ENCODE measurements at places on chromosomes 11 and 22.
A peak's percentile ranks its signal among the peaks of the same experiment; 100 is the strongest.

GRCh38 chr11:3986301-3986700 is 108.3 kb upstream of the RRM1 start:
- no peak for DNase-seq

DNA sequence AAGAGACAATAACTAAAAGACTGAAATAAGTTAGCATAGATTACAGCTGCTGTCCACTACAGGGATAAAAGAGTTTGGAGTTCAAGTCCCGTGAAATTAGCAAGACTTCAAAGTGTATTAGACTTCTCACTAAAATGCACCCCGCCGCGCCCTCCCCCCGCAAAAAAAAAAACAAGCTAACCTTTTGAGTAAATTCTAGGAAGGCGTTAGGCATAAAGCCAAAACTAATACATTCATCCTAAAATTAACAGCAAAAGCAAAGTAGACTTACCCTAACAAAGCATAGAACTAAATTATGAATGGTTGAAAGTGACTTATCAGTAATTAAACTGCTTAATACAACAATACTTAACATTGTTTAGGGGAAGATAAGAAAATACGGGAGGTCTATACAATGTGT is 581.0 kb upstream of the CHORDC1 start:
- no peak for DNase-seq

GRCh38 chr11:2156416-2157182 is 4.4 kb downstream of the INS start:
- DNase-seq, result peak; percentile 39

- DNase-seq, result no peak
Measured at GRCh38 chr22:49325531-49326395, 501.9 kb downstream of the BRD1 start.

GRCh38 chr11:19352771-19353160 is 112.0 kb upstream of the E2F8 start:
- DNase-seq, result no peak

DNA sequence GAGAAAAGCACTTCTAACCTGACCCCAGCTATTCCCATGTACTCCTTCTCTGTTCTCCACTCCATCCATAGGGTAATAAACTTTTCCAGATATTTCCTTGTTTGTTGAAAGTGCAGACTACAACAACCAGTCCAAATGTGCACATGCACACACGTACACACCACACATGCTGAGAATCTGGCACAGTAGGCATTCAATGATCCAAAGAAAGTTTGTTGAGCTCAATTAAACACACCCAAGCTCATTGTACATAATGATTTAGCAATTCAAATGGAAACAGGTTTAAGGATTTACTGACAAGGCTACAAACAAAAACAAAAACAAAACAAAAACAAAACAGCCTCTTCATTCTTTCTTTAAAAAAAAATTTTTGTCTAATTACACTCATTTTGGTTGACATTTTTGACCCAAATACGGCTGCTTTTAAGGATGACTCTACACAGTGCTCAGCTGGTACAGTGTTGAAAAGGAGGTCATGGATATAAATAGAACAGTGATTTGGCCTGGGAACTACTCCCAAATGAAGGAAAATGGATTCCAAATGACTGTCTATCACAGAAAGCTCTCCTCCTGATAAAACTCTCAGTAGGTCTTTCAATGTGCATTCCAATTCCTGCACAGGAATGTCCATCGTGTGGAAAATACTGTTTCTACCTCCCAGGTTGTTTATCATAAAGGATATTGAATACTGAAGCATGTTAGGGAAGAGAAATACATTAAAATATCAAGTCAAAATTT is 232.2 kb downstream of the GUCY1A2 start:
- no peak for DNase-seq

DNA sequence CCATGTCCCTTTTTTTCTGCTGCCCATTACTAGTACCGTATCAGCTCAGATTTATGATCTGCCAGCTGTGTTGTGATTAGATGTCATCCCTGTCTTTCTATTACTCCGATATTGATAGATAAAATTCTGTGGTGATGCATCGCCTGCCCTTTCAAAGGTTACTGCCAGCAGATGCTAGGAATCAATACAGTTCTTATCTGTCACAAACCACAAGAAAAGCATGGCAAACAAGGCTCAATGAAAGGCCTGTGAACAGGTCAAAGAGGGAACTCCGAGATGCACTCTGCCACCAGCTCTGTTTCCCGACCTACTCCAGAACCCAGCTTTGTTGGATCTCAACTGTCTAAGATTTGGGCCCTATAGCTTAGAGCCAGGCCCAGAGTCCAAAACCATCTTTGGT is 246.0 kb downstream of the CADM1 start:
- no peak for DNase-seq

GRCh38 chr11:843818-844692 is 1.4 kb downstream of the TSPAN4 start:
- DNase-seq, result no peak

- DNase-seq, result no peak
Measured at GRCh38 chr11:11451501-11452005, 98.5 kb upstream of the CSNK2A3 start.

- no peak for DNase-seq
Measured at GRCh38 chr11:119406005-119406404, 17.0 kb downstream of the THY1 start.

GRCh38 chr11:13786688-13787087 is 118.2 kb downstream of the FAR1 start:
- DNase-seq, result no peak

GRCh38 chr11:94747146-94747545 is 21.0 kb upstream of the AMOTL1 start:
- no peak for DNase-seq

DNA sequence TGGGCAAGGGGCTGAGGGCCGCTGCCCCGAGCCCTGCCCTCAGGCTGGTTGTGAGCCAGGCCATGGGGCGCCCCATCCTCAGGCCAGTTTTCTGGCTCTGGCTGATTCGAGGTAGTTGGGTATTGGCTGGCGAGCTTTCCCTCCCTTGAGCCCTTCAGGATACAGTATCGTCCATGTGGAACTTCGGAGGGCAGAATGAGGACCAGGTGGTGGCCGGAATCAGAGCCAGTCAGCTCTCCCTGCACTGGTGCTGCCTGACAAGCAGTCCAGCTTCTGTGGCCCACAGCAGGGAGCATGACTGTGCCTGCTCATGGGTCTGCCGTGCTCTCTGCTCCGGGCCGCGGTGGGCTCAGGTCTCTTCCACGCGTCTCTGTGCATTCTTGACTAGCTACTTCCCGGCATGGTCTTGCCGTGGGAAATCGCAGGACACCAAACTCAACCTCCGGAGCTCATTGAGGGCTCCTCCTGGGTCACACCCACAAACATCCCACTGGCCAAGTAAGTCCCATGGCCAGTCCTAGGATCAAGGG is 1289.3 kb downstream of the BRD1 start:
- DNase-seq, result no peak
